ENCODE measurements at places on chromosomes 6 and 20.

DNA sequence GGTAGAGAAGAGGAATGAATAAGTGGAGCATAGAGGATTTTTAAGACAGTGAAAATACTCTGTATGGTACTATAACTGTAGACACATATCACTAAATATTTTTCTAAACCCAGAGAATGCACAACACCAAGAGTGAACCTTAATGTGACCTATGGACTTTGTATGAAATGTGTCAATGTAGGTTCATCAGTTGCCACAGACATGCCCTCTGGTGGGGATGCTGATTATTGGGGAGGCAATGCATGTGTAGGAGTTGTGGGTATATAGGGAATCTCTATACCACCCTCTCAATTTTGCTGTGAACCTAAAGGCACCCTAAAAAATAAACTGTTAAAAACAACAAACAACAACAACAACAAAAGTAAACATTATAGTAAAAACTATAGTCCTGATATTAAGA, 293.7 kb downstream of the RNF144B start:
- DNase-seq = no peak

GRCh38 chr6:43945768-43946080, 175.7 kb downstream of the VEGFA start:
- DNase-seq = no peak

- DNase-seq = peak; percentile 9
These were observed 63.0 kb upstream of the CD2AP start for GRCh38 chr6:47414423-47415167.

GRCh38 chr20:41783423-41784208, 165.4 kb upstream of the CHD6 start:
- DNase-seq = no peak

DNA sequence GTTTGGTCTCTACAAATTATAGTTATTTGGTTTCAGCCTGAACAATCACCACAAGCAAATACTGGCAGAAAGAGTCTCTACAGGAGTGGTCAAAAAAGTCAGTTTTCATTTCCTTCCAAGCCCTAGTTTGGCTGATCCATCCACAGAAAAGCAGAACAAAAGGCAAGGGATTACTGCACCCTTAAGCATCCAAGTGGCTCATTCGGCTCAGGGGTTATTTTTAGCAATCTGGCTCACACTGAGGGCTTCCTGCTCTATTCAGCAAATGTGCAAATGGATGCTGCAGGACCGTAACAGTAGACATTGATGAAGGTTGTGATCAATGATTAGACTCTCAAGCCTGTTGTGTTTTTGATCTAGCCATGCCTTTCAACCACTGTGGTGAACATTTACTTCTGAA, 62.2 kb upstream of the FABP7 start:
- no peak for DNase-seq

DNA sequence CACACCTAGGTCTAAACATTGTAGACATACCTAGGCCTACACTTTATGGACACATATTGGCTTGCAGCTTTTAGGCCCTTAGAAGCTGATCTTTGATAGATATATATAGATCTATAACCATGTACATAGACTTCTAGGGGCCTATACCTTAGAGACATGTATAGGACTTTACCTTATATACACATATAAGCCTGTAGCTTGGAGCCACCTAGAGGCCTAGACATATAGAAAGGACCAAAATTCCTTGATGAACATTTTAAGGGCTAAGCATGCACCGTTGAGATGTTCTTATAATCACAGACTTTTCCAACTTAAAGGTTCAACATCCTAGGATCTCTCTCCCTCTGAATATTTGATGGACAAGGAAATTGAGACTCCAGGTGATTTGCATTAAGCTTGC, 371.7 kb upstream of the SASH1 start:
- no peak for DNase-seq

- no peak for DNase-seq
These were observed 16.8 kb upstream of the SNRPB2 start for GRCh38 chr20:16713066-16713465.

DNA sequence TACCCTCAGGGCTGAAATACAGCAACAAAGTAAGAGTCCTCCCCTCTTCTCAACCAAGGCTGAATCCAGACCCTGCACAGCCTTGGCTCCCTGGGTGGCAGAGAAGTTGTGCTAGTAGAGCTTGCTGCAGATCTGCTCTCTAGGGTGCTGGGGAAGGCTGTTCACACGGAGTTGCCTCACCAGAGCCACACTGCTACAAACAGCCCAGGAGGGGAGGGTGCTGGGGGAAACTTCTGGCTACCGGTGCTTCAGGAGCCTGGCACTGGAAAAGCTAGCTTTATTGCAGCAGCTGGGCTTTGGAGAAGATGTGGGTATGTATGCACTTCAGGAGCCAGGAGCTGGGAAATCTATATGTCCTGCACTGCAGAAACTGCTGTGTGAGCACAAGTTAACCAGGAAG, 37.6 kb upstream of the SUPT3H start:
- no peak for DNase-seq

GRCh38 chr20:23605867-23606651, at the start of gene CST9:
Gene CST9, minus strand, starts transcription at chr20:23605917. Its CDS starts 53 bp downstream, at chr20:23605864.
- DNase-seq = no peak

DNA sequence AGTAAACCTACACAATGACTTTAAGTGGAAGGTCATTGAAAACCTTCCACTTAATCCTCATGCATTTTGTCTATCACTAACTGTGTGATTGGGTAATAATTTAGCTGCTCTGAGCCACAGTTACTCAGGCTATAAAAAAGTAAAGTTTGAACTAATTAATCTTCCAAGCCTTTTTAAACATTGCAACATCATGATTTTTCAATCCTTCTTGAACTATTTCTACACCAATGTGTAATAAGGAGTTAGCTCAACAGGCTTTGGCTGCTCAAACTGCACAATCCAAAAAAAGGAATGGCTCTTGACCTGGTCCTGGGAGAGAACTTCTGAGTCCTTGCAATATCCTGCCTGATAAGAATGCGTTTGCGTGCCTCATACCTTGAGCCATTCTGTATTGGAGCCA, 34.8 kb upstream of the FILIP1 start:
- DNase-seq = no peak

- DNase-seq = no peak
These were observed 16.4 kb downstream of the CASS4 start for GRCh38 chr20:56428410-56428809.

GRCh38 chr20:51811042-51811355, 8.7 kb upstream of the SALL4 start:
- DNase-seq = no peak

- DNase-seq = no peak
These were observed 10.9 kb downstream of the FKBP1A start for GRCh38 chr20:1381753-1382591.

DNA sequence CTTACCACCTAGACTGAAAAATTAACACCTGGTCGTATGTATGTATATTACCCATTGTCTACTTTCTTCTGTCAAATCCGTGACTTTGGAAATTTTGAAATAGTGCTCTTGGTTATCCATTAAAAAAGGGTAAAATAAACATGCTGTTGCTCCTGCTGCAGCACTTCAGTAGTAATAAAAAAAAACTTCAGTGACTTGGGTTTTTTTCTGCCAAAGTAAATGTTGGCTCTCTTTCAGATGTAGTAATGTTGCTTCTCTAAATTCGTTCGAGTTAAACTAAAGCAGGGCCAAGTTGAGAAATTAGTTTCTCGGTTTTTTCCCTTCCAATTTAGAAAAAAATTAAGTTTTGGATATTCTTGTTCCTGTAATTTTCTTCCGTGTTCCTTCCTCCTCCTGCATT, 34.2 kb downstream of the JARID2 start:
- no peak for DNase-seq

GRCh38 chr20:10671919-10672623, 1.7 kb downstream of the JAG1 start:
- no peak for DNase-seq

- DNase-seq = no peak
These were observed 63.5 kb upstream of the L3MBTL3 start for GRCh38 chr6:129954749-129955431.

DNA sequence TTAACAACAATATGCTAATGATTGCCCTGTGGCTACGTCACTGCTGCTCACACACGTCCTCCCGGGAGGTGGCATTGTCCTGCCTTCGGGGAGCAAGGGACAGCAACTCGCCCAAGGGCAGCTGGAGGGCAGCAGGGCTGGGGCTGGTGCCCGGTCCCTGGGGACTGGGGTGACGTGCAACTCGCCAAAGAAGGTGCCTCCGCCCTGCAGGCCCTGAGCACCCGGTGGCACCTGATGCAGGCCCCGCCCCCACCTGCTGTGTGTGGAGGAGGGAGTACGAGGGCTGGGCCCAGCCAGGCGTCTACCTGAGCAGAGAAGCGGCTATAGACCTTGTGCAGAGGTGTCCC, 64.8 kb upstream of the SLCO4A1 start:
- DNase-seq = no peak

DNA sequence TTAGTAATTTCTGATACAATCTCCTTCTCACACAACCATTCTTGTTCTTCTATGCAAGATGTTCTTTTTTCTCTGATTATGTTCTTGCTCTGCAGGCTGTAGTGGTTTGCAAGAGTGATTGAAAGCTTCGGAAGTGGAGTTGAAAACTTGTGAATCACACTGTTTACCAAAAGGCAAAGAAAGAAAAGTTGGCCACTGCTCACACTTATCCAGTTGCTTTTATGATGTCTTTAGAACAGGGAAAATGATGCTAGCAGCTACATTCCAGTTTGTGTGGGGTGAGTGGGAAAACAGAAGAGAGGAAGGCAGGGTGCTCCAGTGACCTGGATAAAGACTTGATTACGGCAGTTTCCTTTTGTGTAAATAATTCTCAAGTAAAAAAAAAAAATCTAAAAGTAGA, 583.3 kb downstream of the TENT5A start:
- DNase-seq = no peak

DNA sequence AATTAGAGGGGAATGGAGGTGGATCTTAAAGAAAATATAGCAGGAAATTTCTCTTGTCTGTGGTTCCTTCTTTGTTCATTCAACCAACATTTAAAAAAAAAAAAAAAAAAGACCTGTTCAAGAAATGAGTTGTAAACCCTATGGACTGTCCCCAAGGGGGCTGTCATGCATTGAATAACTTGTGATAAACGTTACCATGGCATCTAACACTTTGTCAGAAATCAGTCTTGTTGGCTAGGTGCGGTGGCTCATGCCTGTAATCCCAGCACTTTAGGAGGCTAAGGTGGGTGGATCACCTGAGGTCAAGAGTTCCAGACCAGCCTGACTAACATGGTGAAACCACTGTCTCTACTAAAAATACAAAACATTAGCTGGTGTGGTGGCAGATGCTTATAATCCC, 381.7 kb downstream of the BCKDHB start:
- DNase-seq = no peak

GRCh38 chr20:9999645-10000044, 35.1 kb upstream of the ANKEF1 start:
- no peak for DNase-seq

GRCh38 chr20:19370076-19371075, 157.9 kb downstream of the SLC24A3 start:
- DNase-seq = no peak

- DNase-seq = no peak
These were observed 94.4 kb downstream of the CD83 start for GRCh38 chr6:14212020-14212419.

GRCh38 chr20:20843982-20844381, 131.5 kb upstream of the RALGAPA2 start:
- DNase-seq = no peak

GRCh38 chr6:52724406-52725121, 38.7 kb downstream of the GSTA2 start:
- DNase-seq = peak; percentile 15

DNA sequence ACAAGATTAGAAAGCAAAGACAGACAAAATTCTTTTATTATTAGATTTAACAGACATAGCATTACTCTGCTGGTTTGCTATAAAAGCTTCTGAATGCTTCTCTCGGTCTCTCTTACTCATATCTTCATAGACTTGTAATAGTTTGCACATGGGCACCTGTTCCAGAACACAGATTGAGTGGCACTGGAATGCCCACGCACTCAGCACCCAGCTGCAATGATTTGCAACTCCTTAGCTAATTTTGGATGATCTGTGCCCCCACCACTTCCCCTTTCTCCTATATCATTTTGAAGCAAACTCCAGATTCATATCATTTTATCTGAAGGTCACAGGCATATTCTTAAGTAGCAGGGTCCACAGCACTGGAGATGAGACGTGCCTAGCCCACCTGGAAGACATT, 148.8 kb downstream of the CFAP61 start:
- DNase-seq = no peak

GRCh38 chr6:137353346-137353745, 134.2 kb upstream of the IFNGR1 start:
- DNase-seq = no peak

DNA sequence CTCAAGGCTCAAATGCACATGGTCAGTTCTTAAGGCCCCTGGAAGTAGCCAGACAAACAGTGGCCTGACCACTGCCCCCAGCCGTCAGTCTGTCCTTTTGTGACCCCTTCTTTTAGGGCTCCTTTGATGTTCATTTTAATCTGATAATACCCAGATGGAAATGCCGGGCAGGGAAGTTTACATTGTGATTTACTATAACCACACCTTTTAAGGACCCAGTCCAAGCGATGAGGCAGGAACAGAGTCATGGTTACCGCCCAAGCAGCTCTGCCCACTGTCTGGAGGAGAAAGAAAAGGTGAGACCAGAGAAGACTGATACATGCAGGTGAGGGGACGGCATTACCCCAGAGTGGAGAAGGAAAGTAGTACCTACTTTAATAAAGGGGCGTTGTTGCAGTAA, 110.6 kb downstream of the PLEKHG1 start:
- DNase-seq = no peak

- no peak for DNase-seq
These were observed 195.7 kb downstream of the TASP1 start for GRCh38 chr20:13442986-13443385.

DNA sequence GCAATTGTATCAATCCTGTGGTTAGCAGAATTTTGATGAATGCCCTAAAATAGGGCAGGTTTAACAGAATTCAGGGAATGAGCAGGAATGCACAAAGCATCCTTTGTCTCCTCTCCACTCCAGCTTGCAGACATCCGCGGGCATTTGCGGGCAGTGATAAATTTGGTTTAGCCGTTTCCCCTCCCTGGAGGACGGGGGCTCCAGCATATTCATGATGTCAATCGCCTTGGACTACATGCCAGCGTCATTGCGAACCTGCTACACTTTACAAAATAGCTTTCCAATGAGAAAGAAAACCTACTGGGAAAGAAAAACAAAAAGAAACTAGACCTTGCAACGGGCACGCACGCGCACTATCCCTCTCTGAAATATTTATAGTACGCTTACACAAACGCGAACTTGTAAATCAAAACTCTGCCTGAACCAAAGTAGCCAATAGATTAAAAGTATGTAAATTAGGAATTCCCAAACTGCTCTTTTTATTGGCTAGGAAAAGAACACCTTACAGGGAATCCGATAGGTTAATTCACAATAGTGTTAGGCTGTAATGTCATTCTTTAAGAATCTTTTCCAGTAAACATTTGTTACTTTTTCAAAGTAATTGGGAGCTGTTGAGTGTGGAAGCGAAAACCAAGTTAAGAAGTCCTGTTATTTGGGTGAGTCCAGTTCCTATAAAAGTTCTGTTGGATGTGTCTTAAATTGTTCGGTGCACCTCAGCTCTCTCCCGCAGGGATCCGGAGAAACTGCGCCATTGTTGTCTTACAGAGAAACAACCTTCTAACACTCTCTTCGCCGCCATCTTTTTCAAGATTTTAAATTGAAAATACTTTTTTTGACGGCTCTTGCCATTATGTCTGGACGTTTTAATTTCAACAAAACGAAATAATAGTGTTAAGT, 136.7 kb downstream of the HFE start:
- DNase-seq = peak; percentile 95

GRCh38 chr6:47132724-47133123, 90.6 kb upstream of the ADGRF1 start:
- no peak for DNase-seq

GRCh38 chr6:11645016-11645415, 107.5 kb downstream of the TMEM170B start:
- peak; percentile 33 for DNase-seq

GRCh38 chr6:137734875-137735182, 132.2 kb upstream of the TNFAIP3 start:
- no peak for DNase-seq
